ENCODE measurements at places on chromosomes 11 and 22.

- DNase-seq, result no peak
Observed at GRCh38 chr11:35223991-35224390, 85.0 kb downstream of the CD44 start.

DNA sequence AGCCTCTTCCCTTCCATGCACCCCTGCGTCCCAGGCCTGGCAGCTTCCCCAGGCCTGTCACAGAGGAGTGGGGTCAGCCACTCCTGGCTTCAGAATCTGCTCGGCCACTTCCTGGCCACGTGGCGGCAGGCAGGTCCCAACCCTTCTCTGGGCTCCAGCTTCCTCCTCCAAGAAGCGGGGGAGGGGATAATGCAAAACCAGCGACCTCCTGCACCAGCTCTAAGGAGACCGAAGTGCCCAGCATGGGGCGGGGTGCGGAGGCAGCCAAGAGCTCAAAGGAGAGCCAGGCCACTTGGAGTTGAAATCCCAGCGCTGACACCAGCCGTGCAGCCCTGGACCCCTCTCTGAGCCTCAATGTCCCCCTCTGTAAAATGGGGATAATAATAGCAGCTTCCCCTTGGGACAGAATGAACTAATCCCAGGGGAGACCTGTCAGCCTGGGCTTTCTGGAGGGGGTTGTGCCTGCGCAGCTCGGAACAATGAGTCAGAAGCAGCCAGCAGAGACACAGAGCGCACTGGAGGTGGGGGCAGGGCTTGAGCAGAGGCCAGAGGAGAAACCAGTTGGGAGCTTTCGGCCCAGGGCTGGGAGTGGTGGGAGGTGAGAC is 22.8 kb upstream of the PICK1 start:
- no peak for DNase-seq

DNA sequence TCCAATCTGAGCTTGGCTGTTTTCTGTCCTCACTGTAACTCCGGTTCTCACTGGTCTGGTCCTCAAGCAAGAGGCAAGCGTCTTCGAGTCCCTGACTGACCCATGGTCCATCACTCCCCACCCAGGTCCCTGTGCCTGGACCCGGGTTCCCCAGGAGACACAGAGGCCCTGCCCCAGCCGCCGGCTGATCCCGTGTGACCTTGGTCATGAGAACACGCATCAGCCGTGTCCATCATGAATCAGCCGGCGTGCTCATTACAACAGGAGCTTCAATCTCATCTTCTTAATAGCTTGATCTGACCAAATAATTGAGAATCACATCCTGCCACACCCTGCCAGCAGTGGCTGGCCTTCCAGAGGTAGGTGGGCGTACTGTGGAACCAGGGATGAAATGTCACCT is 545.1 kb downstream of the BRD1 start:
- no peak for DNase-seq

GRCh38 chr11:88146106-88146505 is 29.1 kb downstream of the RAB38 start:
- no peak for DNase-seq

- no peak for DNase-seq
Observed at GRCh38 chr11:130592056-130592455, 143.6 kb downstream of the ADAMTS15 start.

DNA sequence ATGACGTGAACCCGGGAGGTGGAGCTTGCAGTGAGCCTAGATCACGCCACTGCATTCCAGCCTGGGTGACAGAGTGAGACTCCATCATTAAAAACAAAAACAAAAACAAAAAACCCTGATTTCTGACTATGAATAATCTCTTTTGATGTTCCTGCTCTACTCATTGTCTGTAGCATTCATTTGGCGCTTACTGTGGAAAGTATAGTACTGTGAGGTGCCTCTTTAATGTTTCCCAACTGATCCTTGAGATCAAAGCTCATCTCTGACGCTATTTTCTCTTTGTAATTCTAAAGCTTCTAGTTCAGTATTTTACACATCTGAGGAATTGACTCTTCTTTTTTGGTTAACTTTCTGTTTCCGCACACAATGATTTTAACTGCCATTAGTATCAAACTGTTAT is 60.0 kb downstream of the GRK3 start:
- DNase-seq, result no peak

- no peak for DNase-seq
Observed at GRCh38 chr11:69825941-69826340, 6.7 kb upstream of the FGF3 start.

DNA sequence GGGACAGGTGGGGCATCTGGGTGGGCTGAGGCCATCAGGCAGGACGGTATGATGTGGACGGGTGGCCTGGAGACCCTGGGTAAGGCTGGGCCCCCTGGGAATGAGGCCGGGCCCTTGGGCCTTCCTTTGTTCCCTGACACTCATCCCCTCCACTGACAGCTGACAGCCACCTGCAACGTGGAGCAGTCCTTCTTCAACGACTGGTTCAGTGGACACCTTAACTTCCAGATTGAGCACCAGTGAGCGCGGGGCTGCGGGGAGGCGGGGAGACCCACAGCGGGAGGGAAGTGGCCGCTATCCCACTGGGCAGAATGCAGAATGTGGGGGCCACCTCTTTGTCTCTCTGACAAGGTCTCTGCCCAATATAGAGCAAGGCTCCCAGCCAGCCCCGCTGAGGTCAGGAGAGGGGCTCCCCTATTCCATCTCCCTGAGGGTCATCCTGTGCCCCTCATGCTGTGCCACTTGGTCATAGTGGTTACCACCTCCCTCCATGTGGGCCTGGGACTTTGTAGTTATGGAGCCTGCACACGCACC is 27.7 kb downstream of the FADS3 start:
- DNase-seq, result no peak

DNA sequence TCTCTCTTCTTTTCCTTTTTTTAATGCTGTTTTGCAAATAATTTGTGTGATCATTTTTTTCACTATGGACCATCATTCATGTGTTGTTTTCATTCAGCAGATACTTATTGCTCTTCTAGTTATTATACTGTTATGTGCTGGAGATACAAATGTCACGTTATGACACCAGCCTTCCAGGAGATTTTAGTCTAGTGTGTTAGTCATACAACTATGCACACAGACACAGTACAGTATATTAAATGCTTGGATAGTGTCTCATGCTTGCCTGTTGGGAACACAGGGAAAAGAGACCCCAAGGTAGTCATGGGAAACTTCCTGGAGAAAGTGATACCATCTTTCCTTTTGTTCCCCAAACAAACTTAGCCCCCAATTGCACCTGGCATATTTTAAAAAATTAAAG is 116.1 kb downstream of the UVRAG start:
- DNase-seq, result no peak

- DNase-seq, result peak; percentile 8
Observed at GRCh38 chr11:105611572-105612441, 1.9 kb downstream of the GRIA4 start.

GRCh38 chr22:39699631-39700360 is 129.2 kb downstream of the CACNA1I start:
- DNase-seq, result peak; percentile 74

- DNase-seq, result no peak
Observed at GRCh38 chr11:1168721-1169161, 11.0 kb downstream of the MUC5AC start.
